ENCODE measurements at places on chromosomes 7 and 10. TPM values are rescaled to one million over a fixed set of nuclear protein-coding genes. Genes with fewer than 3 reads are reported as not detected.

The PRPS1L1 gene
- total RNA-seq, result not detected

The BCL7B gene
- 24.0 TPM for total RNA-seq

The CDK14 gene
- total RNA-seq, result 17.9 TPM

The RINT1 gene
- 14.9 TPM for total RNA-seq

The KLHDC10 gene
- 33.0 TPM for total RNA-seq

The NXPH1 gene
- total RNA-seq, result not detected

The ARMH3 gene
- 5.8 TPM for total RNA-seq
